ENCODE measurements at places on chromosomes 6 and 20.

- no peak for DNase-seq
Observed at GRCh38 chr20:21273755-21274386, 29.3 kb upstream of the XRN2 start.

DNA sequence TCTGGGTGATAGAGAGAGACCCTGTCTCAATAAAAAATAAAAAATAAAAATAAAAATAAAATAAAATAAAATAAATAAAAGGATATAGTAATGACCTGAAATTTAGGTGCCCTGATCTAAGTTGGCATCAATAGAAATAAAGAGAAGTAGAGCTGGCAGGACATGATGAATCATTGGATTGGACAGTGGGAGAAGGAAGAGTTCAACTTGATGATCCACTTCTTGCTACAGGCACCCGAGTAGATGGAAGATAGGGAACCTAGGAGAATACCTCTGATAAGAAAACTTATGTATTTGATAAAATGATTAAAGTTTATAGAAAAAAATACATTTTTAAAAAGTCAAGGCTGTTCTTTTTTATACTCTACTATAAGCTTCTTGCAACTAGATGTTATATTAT, 79.0 kb downstream of the ADTRP start:
- DNase-seq = no peak

DNA sequence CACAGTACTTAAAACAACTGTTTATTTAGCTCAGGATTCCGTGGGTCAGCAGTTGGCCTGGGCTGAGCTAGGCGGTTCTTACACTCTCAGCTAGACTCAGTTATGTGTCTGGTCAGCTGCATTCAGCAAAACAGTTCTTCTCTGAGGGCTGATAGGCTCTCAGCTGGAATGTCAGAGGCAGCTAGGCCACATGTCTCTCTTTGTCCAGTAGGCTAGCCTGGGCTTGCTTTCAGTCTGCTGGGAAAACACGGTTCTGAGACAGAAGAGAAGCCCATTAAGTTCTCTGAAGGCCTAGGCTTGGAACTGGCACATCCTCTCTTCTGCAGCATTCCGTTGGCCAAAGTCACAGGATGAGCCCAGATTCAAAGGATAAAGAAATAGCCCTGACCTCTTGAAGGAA, 65.6 kb downstream of the TULP4 start:
- no peak for DNase-seq

DNA sequence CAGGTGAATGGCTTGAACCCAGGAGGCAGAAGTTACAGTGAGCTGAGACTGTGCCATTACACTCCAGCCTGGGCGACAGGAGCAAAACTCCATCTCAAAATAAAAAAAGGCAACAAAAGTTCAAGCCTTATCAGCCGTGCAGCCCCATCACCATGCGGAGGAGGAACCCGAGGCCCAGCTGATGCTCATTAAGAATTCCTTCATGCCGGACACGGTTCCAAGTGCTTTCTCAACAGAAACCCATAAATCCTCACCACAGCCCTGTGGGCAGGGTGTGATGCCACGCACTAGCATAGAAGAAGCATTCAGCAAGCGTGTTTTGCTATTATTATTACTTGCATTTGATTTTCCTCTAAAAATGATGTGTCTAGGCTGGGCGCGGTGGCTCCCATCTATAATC, 56.3 kb downstream of the PREX1 start:
- no peak for DNase-seq

GRCh38 chr6:54029187-54029586, 82.1 kb upstream of the MLIP start:
- no peak for DNase-seq

DNA sequence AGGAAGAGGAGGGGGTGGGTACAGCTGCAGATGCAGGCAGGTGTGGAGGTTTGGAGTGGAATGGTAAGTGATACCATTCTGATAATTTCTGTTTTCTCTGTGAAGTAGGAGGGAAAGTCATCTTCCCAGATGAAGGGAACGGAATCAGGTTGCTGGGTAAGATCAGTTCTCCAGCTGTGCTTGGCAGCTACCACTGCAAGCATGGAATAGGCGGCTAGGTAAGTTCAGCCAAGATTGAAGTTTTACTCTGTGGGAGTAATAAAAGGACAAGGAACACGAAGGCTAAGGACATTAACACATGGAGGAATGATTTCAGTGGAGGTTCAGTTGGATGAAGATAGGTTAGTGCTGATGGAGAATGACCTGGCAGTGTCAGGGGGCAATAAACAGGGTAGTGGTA, 128.3 kb downstream of the CARMIL1 start:
- DNase-seq = no peak

DNA sequence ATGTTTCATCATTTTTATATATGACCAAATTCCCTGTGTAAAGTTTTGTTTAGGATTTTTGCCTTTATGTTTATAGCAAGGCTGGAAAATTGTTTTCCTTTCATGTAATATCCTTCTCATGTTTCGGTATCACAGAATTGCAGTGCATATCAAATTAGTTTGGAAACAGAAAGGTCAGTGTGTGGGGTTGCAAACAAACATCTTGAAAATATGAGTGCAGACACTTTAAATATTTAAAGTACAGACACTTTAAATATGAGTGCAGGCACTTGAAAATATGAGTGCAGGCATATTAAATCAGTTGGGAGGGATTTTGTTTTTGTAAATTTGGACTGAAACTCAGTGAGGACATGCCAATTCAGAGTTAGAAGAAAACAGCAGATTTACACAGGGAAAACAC, 6.5 kb downstream of the SLPI start:
- DNase-seq = no peak

DNA sequence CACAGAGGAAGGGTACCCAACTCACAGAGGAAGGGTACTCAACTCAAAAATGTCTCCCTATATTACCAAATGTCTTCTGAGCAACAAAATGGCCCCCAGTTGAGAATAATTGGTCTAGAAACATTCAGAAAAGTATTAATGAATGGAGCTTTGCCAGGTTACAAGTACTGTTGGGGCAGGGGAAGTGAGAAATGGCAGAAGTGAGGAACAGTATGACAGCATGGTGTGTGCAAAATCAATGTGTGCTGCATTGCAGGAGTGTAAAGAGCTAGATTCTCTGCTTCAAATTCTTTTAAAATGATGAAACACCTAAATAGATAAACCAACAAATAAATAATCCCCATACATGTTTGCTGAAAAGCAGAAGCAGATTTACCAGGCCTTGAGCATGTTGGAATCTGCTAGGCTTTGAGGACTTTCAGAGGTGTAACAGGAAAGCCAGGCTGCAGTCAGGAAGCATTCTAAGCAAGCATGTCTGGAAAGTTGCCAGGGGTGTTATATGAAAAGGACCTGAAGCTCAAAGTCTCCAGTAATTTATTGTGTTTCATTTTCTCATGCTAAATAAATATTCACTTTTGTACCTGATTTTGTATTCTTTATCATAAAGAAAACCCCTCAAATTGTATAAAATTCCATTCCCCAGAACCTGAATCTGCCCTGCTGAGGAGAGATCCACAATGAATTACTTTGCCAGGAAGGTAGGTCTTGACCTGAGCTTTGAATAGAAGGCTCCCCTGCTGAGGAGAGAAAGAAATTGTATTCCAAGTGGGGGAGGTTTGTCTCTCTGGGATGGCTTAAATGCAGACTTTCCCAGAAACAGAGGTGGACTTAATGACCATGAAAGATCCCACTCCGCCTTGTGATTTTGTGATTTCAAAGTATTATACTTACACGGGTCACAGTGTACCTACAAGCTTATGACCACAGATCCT, 265.0 kb upstream of the MARCKS start:
- DNase-seq = no peak
